ENCODE measurements at places on chromosomes 1 and 21. TPM values are rescaled to one million over a fixed set of nuclear protein-coding genes. Genes with fewer than 3 reads are reported as not detected.

The ITGB2 gene
- 16.3 TPM for polyA plus RNA-seq

The LORICRIN gene
- polyA plus RNA-seq, result not detected

The CRB1 gene
- 2.3 TPM for polyA plus RNA-seq

DNA sequence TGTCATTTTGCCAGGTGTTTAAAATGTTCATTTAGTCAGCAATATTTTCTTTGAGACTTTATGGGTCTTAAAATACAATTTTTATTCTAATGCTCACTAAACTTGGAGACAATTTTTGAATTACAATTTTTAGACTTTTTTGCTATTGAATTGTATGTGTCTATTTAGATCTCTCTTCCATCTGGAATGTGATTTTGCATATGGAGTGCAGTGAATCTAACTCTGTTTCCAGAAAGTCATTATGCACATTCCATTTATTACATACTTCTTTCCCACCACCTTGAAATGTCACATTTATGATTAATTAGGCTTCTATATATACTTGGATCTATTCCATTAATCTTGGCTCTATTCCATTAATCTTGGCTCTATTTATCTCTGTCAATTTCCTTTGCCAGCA is 5.6 kb upstream of the TSPEAR start:
- DNase-seq, result no peak

DNA sequence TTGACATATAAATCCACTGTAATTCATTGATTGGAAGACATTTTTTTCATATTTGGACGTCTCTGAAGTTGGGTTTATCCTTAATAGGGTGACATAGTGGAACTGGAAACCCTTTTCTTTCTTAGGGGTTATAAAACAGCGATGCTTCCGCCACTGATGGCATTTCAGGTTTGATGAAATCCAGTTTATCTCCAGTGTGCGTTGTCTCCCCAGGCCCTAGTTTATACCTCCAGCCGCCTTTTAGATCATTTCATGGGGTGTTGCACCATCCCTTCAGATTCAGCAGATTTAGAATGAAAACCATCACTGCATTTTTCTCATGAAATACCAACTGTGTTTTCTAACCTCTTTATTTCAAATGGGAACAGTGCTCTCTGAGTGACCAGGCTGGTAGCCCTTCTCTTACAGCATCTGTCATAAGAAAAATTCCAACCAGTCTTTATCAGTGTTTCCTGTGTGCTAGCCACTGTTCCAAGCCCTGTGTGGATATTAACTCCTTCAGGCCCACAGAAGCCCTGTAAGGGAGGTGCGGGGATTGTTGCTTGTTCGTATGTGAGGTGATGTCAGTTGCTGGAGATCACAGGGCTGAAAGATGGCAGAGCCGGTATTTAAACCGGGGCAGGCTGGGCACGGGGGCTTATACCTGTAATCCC is 19.0 kb downstream of the H6PD start:
- DNase-seq, result no peak

DNA sequence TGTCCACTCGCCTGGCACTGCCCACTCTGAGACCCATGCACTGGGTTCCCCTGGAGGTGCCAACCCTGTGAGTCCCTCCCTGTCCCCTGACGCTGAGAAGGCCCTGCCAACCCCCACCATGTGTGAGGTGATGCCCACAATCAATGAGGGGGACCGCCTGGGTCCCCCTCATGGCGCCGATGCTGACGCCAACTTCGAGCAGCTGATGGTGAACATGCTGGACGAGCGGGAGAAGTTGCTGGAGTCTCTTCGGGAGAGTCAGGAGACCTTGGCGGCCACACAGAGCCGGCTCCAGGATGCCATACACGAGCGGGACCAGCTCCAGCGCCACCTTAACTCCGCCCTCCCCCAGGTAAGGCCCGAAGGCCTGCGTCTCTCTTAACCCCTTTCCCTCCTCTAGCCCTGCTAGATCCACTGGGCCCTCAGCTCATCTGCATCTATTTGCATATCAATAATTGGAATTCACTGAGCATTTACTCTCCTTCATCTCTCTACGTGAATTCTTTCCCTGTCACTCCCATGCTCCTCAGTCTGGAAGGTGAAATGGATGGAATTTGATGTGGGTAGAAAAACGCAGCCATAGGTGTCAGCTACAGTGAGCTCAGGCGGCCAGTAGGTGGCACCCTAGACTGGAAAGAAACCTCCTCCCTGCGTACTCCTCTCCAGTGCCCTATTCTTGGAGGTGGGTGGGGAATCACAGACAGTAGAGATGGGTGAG is 12.8 kb downstream of the PPFIA4 start:
- DNase-seq, result no peak

DNA sequence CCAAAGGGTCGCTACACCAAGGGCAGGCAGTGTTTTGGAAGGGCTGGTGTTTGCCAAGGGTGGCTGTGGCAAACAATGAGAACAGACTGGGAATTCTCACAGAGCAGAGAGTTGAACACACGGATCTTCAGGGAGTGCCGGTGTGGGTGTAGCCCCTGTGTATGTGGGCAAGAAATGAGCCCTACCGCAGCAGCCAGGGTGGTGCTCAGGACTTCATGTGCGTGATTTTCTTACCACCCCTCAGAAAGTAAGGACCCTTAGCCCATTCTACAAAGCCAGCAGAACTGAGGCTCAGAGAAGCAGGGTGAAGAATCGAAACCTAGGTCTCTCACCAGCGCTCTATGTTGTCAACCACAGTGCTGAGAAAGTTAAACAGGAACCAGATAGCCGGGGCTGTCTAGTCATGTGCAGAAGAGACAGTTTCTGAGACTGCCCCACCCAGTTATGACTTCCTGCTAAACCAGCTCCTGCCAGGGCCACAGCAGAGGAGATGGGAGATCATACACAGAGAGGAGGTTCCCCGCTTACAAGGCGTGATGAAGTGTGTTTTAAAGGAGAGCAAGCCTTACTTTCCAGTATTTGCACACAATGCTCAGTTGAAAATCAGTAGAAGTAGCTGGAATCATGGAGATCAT is 21.9 kb upstream of the MORC3 start:
- DNase-seq, result no peak
